ENCODE measurements at places on chromosomes 6 and 20. TPM values are rescaled to one million over a fixed set of nuclear protein-coding genes. Genes with fewer than 3 reads are reported as not detected.
A peak's percentile ranks its signal among the peaks of the same experiment; 100 is the strongest.

The TFAP2D gene
- not detected for total RNA-seq

The CYB5R4 gene
- 17.3 TPM for total RNA-seq

The TBX18 gene
- 0.47 TPM for total RNA-seq

The SEL1L2 gene
- total RNA-seq, result not detected

The ZC2HC1B gene
- not detected for total RNA-seq

The KCNK15 gene
- total RNA-seq, result not detected

The NKAIN4 gene
- total RNA-seq, result 44.0 TPM

The LAMA5 gene
- 38.8 TPM for total RNA-seq

The COL9A3 gene
- 4.6 TPM for total RNA-seq

The DEFB115 gene
- total RNA-seq, result not detected

The VSX1 gene
- 4.2 TPM for total RNA-seq

The COL20A1 gene
- total RNA-seq, result 10.2 TPM

GRCh38 chr6:75135450-75135849 lies 70.4 kb downstream of the COL12A1 start:
- no peak for DNase-seq

- DNase-seq, result no peak
These were observed 222.5 kb upstream of the LRFN2 start for GRCh38 chr6:40809627-40810026.

- DNase-seq, result no peak
These were observed 20.9 kb downstream of the TAGAP start for GRCh38 chr6:159023893-159024292.

DNA sequence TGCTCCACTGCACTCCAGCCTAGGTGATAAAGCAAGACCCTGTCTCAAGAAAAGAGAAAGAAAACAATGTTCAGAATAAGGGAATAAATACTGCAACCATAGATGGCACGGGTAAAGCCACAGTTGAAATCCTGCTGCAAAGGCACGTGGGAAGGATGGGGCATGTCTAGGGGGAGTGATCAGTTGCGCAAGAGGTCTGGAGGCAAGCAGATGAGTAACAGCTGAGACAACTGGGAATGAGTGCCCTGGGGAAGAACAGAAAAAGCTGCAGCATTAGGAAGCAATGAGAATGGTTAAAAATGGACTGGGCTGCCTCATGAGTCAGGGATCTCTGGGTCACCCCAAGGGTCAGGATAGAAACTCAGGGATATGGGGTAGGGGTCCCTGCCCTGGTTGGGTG lies 96.3 kb downstream of the GMPR start:
- no peak for DNase-seq

DNA sequence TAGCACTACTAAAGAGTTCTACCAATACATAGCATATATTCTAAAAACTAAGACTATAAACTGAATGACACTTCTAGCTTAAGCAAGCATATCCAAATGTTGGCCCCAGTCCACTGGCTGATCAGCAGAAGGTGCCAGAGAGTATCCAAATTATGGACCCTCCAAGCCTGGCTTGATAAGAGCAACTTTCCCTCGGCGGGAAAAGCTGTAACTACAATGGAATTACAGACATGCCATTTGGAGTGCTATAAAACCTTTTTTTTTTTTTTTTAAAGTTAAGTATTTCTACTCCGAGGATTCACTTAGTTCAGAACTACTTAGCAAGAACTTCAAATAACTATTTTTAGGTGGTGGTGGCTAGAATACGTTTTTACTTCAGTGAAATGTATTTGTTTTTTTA lies 94.6 kb downstream of the EPB41L2 start:
- DNase-seq, result no peak

- DNase-seq, result no peak
These were observed 4.2 kb downstream of the SSTR4 start for GRCh38 chr20:23039136-23039875.

DNA sequence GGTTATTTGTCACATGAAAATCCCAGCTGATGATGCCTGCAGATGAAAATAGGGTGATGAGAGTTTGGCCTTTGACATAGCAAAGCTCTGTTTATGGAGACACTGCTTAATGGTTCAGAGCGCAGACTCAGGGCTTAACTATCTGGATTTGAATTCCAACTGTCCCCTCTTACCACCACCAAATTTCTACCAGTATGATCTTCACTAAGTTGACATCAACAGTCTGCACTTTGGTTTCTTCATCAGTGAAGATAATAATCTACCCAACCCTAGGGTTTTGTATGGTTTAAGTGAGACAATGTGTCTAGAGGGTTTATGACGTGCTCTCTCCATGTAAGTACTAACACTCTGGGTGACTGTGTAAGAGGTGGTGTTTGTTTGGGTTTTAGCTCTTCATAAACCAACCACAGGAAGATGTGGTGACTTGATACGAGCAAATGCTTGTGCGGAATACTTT lies 151.4 kb upstream of the TNFAIP3 start:
- no peak for DNase-seq

DNA sequence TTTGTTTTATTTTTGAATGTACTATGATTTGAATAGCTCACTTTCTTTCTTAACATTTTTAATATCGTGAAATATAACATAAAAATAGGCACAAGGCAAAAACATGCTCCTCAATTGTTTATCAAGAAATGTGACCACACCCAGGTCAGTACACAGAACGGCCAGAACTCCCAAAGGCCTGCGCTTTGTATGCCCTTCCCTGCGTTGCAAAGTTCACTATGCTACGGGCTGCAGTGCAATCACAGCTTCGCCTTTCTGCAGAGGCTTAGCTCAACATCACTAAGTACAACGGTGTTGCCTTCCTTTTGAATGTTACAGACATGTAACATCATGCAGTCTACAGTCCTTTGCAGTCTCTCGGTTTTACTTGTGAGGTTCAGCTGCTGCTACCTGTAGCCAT lies 333.4 kb downstream of the THBS2 start:
- DNase-seq, result no peak

DNA sequence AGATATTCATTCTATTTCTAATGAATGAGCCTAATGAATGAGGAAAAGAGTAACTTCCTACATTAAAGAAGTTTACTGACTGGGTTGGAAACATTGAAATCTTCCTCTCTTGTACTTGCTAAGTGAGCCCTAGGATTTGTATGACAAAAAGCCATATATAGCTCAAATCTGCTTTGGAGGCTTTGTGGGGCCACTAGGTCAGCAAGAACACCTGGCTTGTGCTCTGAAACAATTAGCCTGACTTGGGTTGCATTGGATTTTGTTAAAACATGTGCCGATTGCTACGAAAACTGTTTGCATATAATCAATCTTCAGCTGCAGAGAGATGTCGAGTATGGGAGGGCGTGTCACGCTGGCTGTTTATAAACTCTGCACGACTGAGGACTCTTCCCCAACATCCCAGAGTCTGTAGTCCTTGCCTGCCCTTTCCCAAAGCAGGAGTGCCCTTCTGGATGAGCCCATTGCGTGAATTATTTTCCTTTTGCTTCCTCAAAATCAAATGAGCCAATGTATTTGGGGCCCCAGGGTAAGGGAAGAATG lies 684.8 kb downstream of the DHX35 start:
- DNase-seq, result no peak

DNA sequence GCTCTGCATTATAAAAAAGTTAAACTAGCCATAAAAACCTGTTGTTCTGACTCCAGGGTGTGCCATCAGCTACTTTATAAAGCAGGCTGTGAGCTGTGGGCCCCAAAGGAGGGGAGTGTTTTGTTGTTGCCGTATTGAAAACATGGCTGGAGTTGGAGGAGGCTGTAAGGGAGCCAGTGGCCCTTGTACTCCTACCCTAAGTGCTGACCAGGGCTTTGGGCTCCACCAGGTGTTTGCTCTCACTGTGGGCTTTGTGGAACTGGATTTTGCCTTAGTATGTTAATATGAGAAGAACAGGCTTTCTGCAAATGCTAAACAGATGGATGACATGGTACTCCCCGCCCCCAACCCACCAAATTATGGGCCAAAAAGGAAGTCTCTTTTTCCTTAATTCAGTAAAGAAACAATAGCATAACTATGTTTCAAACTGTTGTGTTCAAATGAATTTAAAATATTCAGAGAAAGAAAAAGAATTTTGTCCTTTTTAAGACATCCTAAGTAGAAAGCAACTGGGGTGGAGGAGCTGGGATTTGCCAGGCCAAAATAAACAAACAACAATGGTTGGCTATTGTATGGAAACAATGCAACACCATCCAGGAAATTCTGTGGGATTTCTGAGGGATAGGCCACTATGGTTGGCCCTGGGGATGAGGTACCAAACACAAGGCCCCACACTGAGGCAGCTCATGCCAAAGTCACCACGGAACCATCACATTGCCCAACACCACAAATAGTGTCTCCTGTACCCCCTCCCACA lies 63.3 kb downstream of the PLCG1 start:
- DNase-seq, result no peak

DNA sequence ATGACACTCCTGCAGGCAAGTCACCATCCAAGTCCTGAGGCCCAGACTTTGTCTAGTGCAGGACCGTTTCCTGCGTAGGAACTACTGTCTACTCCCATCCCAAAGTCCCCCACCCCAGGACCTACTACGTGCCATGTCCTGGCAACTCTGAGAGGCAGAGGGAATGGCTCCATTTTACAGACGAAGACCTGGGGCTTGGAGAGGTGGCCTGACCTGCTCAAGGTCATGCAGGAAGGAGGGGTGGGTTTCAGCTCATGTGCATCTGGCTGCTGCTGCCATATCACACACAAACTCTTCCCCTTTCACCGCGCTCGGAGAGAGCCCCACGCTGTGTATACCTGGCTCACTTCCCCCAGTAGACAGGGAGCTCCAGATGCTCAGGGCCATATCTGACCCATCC lies 1.2 kb upstream of the NOL4L start:
- no peak for DNase-seq

GRCh38 chr6:109311471-109311870 lies 70.8 kb downstream of the CD164 start:
- DNase-seq, result no peak

- no peak for DNase-seq
These were observed 7.2 kb downstream of the ADGRF1 start for GRCh38 chr6:47034926-47035325.

DNA sequence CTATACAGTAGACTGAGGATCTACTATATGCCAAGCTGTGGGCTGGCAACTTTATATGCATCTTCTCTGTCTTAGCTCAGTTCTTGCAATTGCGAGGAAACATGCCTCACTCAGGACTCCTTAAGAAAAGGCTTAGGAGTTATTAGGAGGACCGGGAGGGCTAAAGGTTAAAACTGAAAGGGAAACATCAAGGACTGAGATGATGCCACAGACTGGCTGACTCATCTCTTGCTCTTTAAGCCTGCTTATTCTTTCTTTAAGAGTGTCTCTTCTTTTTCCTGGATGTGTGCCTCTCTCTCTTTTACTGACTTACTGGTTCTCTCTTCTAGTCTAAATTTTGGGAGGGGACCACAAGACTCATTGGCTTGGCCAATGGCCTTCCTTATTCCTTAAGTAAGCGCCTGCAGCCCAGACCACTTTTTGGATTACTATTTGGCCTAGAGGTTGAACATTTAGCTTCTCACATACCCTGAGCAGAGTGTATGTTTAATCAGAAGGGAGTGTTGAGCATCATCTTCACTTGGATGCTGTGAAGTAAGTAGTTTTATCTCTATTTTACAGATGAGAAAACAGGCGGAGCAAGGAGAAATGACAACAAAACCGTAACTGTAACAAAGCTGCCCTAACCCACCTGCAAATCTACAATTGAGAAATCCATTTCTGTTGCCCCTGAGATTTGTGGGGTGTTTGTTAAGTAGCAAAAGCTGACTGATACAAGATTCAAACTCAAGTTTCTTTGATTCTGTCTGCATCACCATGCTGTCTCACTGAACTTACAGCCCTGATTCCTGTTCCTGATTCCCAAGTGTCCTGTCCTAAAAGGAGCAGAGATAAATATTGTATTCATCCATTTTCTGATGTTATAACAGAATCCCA lies 7.2 kb upstream of the SDC4 start:
- DNase-seq, result no peak

DNA sequence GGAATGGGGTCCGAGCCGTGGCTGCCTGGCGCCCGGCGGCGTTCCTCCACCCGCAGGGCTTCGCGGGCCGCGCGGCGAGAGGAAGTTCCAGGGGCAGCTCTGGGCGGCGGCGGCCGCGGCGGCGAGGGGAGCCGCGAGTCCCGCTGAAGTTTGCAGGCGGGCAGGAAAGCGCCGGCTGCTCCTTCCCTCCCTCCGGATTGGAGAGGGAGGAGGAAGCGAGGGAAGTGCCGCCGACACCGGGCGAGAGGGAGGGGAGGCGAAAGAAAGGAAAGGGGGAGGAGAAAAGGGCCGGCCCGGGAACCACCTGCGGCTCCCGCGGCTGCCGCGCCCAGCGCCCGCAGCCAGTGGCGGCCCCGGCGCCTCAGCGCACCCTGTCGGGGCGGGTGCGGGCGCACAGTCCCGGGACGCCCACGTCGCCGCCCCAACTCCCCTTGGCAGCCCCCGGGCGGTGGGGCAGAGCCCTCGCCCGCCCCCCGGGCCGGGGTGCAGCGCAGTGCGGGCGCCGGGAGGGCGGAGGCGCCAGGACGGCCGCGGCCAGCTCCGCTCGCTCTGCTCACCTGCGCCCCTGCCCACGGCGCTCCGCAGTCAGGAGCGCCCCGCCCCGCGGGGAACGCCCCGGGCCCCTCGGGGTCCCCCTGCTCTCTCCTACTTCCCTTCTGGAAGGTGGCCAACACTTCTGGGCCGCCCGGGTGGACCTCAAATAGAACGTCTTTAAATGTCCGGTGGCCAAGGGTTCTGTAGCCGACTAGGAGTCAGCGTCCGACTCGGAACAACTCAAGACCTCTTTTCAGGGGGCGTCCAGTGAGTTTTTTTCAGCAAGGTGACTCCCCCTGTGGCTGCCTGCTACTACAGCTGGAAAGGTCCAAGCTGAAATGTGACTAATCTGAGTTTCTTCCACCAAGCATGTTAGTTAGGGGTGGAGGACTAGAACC lies 80.3 kb upstream of the CCDC28A start:
- peak; percentile 49 for DNase-seq

GRCh38 chr20:13625304-13625979 lies 13.3 kb downstream of the TASP1 start:
- no peak for DNase-seq

- DNase-seq, result no peak
These were observed 32.4 kb downstream of the SLC16A10 start for GRCh38 chr6:111119571-111120329.

GRCh38 chr20:2663364-2663886 lies 591 bp downstream of the IDH3B start:
- no peak for DNase-seq

DNA sequence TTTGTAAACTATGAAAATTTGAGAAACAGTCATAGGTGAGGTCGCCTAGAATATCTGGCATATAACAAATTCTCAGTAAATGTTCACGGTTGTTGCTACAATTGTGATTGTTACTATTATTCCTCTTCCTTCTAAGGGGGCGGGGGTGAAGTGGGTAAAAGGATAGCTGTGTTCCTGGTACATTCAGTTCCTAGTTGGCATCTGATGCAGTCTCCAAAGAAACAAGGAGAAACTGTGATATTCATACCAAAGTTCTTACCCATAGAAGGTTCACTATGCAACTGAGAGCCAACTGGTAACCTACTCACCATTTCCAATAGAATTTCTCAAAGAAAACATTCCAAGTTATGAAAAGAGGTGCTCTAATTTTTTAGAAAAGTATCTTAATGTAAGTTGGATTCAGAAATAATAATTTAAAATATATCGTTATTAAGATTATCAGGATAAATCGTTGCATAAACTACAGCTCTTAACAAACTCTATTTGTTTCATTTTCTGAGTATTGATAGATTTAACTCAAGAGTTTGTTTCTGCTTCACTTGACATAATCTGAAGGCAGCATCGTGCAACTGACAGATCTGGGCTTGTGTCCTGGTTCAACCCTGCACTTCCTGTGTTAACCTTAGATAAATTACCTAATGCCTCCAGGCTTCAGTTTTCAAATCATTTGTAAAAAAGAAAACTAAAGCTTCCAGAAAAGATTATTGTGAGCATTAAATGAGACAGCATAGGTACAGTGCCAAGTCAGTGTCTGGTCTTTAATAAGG lies 13.3 kb upstream of the MAP7 start:
- DNase-seq, result no peak

GRCh38 chr6:29953001-29953441 lies 10.7 kb downstream of the HLA-A start:
- DNase-seq, result no peak

Data from neural crest cell (in vitro differentiated cells).